ENCODE measurements at places on chromosomes 1 and 21. TPM values are rescaled to one million over a fixed set of nuclear protein-coding genes. Genes with fewer than 3 reads are reported as not detected.
A peak's percentile ranks its signal among the peaks of the same experiment; 100 is the strongest.

The TRPM2 gene
- total RNA-seq = 1.6 TPM

The FCRL4 gene
- total RNA-seq = not detected

The GPX7 gene
- total RNA-seq = 23.9 TPM

The STRIP1 gene
- 64.9 TPM for total RNA-seq

The SMPDL3B gene
- 13.4 TPM for total RNA-seq

The FCER1G gene
- total RNA-seq = 0.61 TPM

The TRIM17 gene
- total RNA-seq = 8.0 TPM

The GJA9 gene
- not detected for total RNA-seq

The CFAP141 gene
- total RNA-seq = not detected

The CRYAA gene
- total RNA-seq = not detected

GRCh38 chr1:26287033-26287711 is 7.3 kb downstream of the SH3BGRL3 start:
- DNase-seq = no peak

- DNase-seq = no peak
Measured at GRCh38 chr1:66207484-66207883, 326.5 kb upstream of the SGIP1 start.

- DNase-seq = no peak
Measured at GRCh38 chr1:24317956-24318614, 1.1 kb upstream of the GRHL3 start.

GRCh38 chr1:185825556-185825955 is 91.4 kb downstream of the HMCN1 start:
- DNase-seq = no peak

GRCh38 chr1:192453360-192453992 is 122.1 kb upstream of the RGS1 start:
- no peak for DNase-seq

- no peak for DNase-seq
Measured at GRCh38 chr1:189180057-189180456, 1297.6 kb downstream of the BRINP3 start.

DNA sequence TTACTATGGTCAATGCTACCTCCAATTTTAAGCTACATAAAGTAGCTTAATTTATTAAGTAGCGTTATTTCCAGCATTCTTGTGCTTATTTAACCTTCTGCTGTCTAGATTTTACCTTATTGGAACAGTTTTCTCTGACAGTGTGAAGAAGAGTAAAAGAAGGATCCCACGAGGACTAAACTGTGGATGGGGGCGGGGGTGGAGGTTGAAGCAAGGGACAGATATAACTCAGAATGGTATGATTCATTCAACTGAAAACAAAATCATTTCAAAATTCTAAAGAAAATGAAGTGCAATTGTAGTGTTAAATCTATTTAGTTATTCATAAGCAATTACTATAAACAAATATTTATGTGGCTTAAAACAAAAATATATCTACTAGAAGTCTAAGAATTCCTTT is 11.5 kb upstream of the VAV3 start:
- DNase-seq = no peak

DNA sequence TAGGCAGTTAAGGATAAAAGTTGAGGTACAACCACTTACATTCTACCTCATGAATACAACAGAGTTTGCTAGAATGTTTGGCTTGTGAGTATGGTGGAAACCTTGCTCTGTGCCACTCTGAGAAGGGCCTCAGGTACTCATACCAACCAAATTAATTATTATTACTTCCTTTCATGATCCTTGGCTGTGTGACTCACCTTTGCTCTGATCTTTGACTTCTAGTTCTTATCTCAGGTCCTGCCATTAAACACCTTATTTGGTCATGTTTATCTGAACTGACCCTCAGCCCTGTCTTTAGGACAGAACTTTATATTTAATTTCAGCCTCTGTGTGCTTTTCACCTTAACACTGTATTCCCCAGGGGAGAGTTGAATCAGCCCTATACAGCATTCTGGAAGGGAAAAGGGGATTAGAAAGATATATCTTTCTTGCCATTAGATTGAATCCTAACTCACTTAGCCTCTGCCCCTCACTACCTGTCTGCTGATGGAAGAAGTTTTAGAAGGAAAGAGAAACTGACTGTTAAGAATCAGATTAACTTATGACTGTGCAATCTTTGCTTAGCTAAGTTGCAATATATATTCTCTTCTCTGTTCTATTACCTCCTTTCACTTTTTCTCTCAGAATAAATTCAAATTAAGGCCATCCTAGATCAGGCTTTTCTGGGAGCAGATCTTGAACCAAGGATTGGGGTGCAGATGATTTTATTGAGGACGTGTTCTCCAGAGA is 260.4 kb upstream of the DPYD start:
- DNase-seq = no peak

GRCh38 chr1:157490467-157491165 is 61.7 kb downstream of the FCRL5 start:
- DNase-seq = peak; percentile 96

- DNase-seq = no peak
Measured at GRCh38 chr21:24955275-24955961, 651.9 kb downstream of the MRPL39 start.

DNA sequence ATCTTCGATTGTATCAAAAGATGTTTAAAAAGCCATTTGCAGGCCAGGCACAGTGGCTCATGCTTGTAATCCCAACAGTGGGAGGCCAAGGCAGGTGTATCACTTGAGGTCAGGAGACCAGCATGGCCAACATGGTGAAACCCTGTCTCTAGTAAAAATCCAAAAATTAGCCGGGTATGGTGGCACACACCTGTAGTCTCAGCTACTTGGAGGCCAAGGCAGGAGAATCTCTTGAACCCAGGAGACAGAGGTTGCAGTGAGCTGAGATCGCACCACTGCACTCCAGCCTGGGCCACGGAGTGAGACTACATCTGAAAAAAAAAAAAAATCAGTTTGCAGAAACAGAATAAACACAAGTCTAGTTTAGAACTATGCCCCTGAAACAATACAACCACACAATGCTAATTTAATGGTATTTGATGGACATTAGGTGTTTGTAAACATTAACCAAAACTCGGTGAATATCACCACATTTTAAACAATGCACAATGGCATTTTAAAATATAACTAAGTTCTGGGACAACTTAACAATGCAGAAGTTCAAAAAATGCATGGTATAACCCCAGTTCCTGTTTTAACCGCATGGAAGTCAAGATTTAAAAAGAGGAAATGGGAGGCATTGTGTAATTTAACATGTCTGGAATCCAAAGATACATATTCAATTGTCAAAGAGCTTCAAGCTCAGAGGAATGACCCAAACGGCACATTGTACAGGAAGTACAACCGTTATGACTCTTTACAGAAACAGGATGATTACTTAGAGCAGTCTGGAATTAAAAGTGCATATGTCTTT is 7.1 kb upstream of the PTTG1IP start:
- no peak for DNase-seq

DNA sequence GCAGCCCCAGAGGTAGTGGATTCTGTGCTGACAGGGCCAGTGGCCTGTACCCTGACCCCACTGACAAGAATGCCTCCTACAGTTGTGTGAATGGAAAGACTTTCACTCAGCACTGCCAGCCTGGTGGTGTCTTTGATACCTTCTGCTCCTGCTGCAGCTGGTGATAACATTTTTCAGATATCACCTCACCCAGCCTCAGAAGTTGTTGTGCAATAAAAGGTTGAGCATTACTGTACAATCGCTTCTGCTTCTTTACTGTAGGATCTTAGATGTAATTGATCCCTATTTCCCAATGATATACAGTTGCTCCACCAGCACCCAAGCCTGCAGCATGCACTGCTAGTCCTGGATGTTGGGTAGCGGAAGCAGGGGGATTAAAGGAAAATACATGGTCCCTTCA is 4.8 kb upstream of the CHIA start:
- DNase-seq = peak; percentile 55

- DNase-seq = no peak
Measured at GRCh38 chr21:28132713-28133112, 860.0 kb downstream of the LTN1 start.

GRCh38 chr21:45516071-45516670 is 26.1 kb downstream of the SLC19A1 start:
- DNase-seq = peak; percentile 36

DNA sequence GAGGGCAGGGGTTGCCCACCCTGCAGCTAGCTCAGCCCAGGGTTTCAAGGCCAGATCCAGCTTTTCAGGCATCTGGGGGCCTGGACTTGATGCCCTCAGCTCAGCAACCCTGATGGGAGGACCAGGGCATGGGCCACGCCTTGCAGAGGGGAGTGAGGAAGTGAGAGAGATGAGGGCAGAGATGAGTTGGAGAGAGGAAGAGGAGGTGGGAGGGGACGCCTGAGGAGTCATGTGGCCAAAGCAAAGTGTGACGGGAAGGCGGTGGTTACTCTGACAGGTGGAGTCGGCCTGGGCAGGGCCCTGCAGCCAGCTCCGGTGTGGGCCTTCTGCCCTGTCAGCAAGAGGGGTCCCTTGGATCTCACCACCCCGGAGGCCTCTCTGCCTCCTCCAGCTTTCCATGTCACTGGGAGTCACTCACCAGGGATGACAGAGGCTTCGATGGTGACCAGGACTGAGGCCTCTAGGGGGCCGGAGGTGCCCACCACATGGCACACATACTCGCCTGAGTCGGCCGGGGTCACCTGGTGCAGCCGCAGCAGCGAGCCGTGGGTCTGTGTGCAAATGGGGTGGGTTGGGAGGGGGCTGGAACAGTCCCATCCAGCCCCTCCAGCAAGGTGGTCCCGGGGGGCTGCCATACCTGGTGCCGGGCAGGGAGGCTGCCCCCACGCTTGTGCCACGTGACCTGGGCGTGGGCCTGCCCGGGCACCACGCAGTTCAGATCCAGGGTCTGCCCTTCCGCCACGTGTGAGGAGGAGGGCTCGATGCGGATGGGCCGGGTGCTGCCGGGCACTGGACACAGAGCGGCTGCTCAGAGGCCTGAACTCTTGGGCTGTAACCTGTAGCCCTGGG is 40.4 kb downstream of the LDLRAD2 start:
- no peak for DNase-seq

DNA sequence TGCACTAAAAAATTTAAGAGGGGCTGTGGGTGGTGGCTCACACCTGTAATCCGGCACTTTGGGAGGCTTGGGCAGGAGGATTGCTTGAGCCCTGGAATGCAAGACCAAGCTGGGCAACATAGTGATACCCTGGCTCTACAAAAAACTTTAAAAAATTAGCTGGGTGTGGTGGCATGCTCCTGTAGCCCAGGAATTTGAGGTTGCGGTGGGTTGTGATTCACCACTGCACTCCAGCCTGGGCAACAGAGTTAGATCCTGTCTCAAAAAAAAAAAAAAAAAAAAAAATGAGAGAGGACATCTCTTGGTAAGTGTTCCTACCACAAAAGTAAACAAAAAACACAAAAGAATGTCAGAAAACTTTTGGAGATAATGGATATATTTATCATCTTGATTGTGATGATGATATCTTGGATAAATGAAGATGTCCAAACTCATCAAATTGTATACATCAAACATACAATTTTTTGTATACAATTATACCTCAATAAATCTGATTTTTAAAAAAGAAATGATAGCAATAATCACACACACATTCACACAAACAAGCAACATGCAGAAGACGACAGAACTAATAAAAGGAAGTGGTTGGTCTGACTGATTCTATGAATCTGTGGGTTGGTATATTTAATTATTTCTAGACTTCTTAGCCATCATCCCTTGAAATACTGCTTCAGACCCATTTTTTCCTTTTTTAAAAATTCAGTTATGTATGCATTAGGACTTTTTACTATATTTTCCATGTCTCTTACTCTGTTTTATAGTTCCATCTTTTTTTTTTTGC is 465.9 kb downstream of the PLA2G4A start:
- DNase-seq = no peak

DNA sequence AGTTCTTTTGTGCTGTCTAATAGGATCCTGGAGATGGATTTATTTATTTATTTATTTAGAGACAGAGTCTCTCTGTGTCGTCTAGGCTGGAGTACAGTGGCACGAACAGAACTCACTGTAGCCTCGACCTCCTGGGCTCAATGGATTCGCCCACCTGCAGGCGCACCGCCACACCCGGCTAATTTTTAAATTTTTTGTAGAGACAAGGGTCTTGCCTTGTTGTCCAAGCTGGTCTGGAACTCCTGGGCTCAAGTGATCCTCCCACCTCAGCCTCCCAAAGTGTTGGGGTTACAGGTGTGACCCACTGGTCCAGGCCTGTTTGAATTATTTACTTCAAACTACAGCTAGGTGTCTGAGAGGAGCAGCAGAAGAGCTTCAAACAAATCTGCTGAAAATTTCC is 9.6 kb upstream of the SPEN start:
- no peak for DNase-seq

GRCh38 chr1:234186037-234186688 is 187.1 kb upstream of the COA6 start:
- peak; percentile 72 for DNase-seq

- no peak for DNase-seq
Measured at GRCh38 chr1:6200188-6200809, 904 bp upstream of the RPL22 start.

DNA sequence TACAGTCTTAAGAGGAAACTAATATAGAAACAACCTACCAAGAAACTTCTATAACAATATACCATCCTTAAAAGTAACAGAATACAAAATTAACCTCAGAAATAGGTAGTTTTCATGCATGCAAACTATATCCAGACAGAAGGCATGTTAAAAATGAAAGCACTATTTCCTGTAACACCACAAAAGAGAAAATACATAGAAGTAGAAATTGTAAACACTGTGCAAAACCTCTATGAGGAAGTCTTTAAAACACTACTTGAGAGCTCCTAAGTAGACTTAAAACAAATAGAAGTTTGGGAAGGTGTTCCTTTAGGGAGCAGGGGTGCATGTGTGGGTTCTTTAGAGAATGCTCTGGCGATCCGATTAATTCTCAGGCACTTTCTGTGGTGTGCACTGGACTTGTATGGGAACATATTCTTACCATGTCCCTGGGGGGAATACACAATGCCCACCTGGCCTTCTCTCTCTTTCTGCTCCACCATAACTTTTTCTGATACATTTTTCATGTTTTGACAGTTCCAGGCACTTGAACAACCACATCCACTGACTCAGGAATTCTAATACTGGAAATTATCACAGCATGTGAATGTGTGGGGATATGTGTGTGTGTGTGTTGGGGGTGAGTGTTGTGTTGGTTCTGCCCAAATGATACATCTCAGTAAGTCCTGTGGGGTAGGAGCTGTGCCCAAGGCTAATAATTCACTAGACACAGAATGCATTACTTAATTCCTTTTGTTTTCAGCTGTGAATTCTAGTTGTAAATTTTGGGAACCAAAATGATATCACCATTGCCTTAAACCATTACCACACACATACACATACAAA is 866.3 kb upstream of the B3GALT2 start:
- DNase-seq = no peak

All from endodermal cell (in vitro differentiated cells).